Activated CD4-positive, alpha-beta T cell treated with anti-CD3 and anti-CD28 coated beads, Interleukin-2, amount 50 U/mL, for 48 hours (primary cell): ENCODE measurements at places on chromosomes 2 and 18.

- DNase-seq = no peak
Observed at GRCh38 chr2:38835990-38836389, 39.7 kb downstream of the DHX57 start.

DNA sequence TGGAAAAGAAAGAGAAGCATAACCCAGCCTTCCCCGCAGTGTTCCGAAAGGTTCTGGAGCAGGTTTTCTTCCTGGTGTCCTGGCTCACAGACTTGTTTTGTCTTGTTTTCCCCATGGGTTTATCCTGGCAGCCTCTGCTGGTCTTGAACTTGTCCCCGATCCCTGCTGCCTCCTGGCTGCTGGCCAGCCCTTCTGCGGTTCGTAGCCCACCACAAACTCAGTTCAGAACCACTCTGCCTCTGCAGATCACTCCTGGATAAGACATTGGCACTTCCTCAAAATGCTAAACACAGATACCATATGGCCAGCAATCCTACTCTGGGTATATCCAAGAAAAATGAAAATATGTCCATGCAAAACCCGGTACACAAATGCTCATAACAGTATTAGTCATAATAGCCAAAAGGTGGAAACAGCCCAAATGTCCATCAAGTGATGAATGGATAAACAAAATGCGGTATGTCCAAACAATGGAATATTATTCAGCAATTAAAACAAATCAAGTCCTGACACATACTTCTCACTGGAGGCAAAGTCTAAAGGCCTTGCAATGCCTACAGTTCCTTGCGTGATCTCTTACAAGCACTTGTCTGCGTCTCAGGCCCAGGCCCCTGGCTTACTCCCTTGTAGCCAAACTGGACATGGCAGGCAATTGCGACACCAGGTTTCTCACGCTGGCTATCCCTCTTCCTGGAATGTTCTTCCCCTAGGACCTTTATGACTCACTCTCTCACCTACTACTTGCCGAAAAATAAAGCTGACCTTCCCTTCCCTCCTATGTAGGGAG lies 28.0 kb upstream of the ARHGEF4 start:
- no peak for DNase-seq

- no peak for DNase-seq
Observed at GRCh38 chr2:66699793-66700676, 265.1 kb downstream of the MEIS1 start.

DNA sequence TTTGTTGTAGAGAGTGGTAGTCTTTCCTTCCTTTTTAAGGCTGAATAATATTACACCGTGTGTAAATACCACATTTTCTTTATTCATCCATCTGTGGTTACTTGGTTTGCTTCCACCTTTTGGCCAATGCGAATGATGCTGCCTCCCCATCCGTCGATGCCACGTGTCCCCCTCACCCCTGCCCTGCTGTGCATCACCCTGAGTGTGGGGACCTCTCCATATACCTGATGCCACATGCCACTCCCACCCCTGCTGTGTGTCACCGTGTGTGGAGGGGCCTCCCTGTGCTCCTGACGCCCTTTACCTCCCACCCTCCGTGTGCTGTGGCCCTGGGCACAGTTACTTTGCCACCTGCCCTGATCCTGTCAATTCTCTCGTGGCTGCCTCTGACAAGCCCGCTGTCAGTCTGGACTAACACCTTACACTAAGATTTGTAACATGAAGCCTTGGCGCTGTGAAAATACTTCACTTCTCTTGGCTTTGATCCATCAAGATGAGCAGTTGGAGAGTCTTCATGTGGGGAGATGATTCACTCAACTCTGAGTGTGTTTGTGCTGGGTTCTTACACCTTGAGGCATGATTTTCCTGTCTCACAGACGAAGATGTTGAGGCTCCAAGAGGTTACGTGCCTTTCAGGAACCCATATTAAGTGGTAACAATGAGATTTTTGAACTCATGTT lies 234.0 kb downstream of the ZNF407 start:
- no peak for DNase-seq

DNA sequence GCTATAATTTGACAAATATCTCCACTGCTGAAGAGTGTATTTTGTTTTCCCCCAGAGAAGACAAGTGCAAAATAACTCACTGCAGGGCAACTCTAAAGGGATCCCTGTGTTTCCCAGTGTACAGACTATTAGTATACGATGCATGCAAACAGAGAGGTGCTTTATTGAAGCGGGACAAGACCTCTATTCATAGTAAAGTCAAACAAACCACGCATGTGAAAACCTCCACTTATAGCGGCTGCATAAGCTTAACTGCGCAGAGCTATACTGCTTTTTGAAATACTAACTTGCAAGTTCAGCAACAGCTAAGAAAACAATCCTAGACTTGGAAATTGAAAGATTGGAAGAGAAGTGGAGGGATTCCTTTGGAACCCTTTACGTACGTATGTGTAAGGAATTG lies 15.6 kb downstream of the RNF144A start:
- no peak for DNase-seq

DNA sequence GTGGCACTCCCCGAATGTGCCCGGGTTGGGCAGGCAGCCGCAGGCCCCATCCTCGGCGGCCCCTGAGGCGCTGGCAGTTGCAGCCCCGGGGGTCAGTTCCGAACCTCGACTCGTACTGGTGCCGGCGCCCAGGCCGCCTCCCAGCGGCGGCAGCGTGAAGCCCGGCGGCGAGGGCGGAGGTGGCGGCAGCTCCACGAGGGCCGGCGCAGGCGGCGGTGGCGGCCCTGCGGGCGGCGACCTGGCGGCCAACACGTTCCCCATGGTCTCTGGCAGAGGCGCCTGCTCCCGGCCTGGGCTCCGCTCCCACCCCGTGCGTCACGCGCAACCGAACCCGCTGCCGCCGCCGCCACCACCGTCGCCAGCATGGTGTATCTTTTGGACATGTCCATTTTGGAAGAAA lies 196.3 kb downstream of the CCDC74A start:
- DNase-seq = no peak

DNA sequence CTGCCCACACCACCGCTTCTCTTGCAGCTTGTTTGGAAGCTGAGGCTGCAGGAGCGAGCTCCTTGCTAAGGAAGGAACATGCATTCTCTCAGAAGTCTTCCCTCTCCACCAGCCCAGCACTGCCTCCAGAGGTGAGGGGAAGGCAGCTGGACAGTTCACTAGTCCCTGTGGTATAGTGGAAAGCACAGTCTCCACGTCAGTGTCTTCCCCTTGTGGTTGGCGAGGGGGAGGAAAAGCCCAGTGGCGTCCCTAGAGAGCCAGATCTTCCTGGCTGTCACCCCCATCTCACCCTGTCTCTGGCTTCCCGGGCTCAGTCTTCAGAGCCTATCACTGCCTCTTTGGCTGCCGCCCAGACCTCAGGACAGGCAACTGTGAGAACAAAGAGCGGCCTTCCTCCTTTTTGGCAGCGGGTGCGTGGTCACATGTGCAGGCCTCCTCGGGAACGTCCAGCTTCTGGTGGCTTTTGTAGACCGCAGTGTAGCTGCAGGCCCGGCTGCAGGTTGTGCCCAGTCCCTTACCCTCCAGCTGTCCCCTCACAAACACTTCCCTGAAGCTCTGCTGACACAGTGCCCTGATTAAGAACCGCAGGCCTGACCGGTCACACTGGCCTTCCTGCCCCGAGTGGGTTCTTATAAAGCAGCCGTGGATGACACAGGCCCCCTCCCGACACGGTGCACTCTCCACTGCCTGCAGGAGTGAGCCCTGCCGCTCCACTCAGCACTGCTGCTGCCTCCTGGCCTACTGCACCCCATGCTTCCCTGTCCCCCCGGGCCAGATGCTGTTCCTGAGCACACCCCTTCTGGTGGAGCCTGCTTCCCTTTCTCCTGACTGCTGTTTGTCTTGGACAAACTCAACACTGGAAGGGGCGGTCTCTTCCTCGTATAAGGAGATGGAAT lies 90.9 kb downstream of the RNF144A start:
- DNase-seq = no peak

GRCh38 chr18:46721331-46721730 lies 35.5 kb downstream of the ST8SIA5 start:
- no peak for DNase-seq

- no peak for DNase-seq
Observed at GRCh38 chr18:13286456-13287125, 68.0 kb downstream of the LDLRAD4 start.

DNA sequence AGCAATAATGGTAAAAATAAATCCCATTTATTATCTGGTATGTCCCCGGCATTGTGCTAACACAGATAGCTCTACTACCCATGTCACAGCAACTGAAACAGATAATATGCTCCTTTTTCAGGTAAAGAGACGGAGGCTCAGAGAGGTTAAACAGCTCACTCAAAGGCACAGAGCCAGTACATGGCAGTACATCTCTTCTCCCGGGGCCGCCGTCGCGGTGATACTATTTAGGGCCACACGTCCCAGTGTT lies 693 bp upstream of the PDK1 start:
- DNase-seq = no peak
